ACHN (cell line): ENCODE measurements at places on chromosomes 6 and 20.

DNA sequence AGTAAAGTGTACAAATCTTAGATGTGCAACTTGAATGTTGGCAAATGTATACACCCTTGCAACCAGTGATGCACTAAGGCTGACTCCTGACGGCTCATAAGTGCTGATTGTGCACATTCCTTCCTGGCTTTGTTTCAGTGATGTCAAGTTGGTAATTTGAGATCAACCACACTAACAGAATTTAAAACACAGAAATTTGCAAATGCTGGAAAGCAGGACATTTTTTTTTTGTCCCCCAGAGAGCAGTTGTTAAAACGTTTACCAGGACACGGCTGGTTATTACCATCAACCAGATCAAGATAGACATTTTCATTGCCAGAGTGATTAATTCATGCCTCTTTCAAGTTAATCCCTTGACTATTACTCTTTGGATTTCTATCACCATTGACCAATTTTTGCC is 735.6 kb downstream of the RFPL4B start:
- no peak for DNase-seq

- DNase-seq = no peak
Observed at GRCh38 chr6:154938221-154938580, 56.9 kb upstream of the TIAM2 start.

GRCh38 chr6:80547827-80548226 is 441.4 kb downstream of the BCKDHB start:
- no peak for DNase-seq

GRCh38 chr20:40922865-40923264 is 105.8 kb upstream of the TOP1 start:
- DNase-seq = no peak

GRCh38 chr20:33097001-33097400 is 17.6 kb downstream of the BPIFB4 start:
- DNase-seq = no peak

GRCh38 chr20:3297079-3297378 is 58.0 kb upstream of the SLC4A11 start:
- DNase-seq = no peak

DNA sequence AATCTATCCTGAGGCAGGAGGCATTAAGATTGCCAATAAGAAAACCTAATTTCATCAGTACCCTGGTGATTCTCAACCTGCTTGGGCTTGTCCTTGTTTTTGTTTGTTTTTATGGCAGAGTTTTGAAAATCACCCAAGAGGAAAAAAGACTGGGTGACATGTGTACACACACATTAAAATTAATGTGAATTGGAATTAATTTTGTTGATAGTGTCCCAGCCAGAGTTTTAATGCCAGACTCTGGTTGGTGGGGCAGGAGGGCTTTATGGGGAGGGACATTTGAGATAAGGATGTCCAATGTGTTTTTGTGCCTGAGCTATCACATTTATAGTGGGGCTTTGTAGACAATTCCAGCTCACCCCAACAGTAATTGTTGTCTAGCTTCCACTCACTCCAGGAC is 184.6 kb downstream of the ID4 start:
- no peak for DNase-seq

GRCh38 chr6:21429291-21429690 is 164.3 kb upstream of the SOX4 start:
- no peak for DNase-seq

DNA sequence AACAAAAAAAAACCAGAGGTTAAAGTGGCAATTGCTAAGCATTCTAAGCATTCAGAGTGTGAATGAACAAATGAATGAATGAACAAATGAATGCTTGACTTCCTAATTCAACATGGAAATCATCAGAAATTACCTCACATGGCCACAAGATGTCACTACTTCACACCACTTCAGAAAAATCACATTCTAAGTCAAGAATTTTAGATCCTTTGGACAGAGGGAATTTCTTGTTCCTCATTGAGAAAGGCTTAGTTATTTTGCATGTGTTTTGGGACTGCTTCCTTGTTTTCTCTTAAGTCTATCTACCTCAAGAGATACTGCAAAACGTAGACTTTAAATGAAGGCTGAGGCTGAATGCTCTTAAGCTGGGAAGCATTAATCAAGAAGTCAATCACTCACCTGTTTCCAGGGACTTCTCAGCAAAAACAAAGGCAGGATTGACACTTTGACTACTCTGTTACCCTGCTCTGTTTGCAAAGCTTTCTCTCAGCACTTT is 120.2 kb downstream of the MBOAT1 start:
- peak; percentile 53 for DNase-seq

GRCh38 chr6:1479095-1479494 is 89.7 kb downstream of the FOXF2 start:
- DNase-seq = no peak

GRCh38 chr20:50196248-50196647 is 5.6 kb downstream of the CEBPB start:
- no peak for DNase-seq

GRCh38 chr20:32227744-32228688 is 20.3 kb downstream of the POFUT1 start:
- DNase-seq = no peak

DNA sequence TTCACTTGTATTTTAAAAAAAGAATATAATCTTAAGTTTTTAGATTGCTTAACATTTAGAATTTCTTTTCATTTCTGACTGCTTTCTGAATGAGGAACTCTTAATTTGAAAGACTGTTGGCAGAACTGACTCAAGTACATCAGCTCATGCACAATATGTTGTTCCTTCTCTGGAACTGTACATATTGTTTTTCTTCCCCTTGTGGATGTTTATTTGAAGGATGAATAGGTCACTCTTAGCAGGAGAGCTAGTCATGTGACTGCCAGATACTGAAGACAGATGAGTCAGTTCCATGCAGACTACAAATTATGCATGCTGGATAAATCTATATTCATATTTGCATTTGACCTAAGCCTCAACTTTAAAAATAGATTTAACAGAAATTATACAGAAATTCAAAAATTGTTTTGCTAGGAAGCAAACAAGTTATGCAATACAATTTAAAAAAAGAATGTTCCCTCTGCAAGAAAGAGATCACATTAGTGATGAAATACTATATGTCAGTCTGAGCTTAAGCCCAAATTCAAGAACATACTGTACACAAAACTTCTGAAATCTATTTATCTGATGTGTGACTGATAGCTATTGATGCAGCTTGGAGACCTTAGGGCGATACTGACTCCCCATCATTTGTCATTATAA is 1274.9 kb upstream of the GJE1 start:
- DNase-seq = peak; percentile 11

DNA sequence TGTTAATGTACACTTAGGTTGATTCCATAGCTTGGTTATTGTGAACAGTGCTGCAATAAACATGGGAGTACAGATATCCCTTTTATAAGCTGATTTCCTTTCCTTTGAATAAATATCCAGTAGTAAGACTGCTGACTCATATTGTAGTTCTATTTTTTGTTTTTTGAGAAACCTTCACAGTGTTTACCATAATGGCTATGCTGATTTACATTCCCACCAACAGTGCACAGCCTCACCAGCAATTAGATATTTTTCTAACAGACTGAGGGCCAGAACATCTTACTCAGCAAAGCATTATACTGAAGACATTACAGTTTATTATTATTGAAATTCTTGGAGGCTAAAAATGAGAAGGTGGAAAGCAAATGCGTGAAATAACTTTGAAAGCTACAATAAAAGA is 187.3 kb upstream of the HEY2 start:
- no peak for DNase-seq

- DNase-seq = no peak
Observed at GRCh38 chr20:52869698-52870501, 102.3 kb upstream of the TSHZ2 start.

DNA sequence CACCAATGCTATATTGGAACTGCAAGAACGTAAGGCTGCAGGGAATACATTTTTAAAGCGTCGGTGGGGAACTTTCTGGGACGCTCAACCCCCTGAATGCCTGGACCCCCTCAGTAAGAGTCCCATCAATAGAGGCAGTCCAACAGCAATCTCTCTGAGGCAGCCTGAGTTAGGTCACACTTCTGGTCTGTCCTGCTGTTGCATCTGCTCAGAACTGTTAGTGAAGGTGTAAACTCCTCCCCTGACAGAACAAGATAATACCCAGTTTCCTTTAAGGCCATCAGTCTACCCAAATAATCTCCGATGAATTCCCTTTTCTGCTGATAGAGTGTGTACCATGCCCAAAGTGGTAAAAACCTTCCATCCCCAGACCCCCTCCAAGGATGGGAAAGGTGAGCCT is 1.1 kb upstream of the RNGTT start:
- DNase-seq = no peak

DNA sequence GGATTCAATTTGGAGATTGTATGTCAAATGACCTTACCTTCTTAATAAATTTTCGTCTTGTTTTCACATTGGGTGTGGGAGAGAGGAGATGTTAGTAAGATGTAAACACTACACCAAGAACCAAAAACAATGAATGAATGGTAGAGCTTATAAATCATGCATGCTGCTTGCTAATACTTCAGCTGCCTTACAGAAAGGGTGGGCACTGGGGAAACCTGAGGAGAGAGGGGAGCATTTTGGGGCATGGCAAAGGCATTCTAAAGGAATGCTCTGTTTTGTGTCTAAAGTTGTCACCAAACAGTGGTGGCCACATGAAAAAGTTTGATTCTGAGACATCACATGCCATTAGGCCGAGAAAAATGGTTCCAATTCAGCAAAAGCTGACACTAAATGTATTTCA is 80.4 kb downstream of the BCAS1 start:
- no peak for DNase-seq

DNA sequence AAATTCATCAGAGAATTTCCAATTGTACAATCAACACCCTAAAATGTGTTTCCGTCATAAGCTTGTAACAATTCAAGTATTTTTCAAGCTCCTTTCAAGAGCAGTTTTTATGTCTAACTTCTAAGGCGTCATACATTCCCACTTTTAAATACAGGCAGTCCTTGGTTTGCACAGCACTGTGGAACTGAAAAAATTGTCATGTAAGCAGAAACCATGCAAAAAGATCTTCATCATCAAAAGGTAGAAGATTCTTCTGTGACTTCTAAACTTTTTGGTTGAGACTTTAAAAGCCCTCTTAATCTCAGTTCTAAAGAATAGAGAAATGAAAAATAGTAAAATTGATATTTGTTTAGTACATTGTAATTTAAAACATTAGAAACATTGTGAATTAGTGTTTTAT is 315.6 kb downstream of the TPBG start:
- DNase-seq = no peak

DNA sequence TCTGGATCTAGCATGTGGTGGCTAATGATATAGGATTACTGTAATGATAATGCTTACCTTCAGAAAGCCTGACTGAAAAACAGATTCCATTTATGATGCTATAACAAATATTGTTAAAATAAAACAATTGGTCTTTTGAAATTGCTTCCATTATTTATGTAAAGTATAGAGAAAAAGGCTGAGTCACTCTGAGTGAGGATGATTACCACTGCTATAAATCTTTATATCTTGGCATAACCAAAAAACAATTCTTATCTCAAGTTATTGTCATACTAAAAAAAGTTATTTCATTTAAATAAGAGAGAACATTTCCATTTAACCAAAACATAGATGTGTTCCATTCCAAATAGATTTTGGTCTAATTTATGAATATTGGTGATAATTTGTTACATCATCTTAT is 53.0 kb upstream of the DST start:
- no peak for DNase-seq

DNA sequence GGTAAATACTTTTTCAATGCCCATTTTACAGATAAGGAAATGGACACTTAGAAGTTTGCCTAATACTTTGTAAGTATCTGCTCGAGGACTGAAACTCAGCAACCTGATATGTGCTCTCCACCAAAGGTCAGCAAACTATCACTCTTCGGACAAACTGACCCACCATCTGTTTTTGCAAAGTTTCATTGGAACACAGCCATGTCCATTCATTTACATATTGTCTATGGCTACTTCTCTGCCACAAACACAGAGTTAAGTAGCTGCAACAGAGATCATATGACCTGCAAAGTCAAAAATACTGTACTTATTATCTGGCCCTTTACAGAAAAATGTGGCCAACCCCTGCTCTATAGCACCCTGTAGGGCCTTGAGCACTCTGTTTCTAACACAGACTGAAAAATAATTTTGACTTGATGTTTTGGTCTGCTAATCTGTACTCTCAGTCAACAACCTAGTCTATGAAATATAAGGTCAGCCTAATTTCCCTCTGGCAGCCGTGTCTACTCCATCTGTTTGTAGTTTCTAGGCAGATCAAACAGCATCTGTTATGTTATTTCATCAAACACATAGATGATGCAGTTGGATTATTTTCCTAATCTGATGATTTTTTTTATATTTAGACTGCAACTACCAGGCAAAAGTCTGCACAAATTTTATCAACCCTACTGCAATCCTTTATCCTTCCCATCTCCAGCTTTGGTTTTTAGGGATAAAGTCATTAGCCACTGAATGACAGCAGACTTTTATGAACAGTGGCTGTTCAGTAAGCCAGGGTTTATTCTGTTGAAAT is 41.4 kb upstream of the BEND6 start:
- no peak for DNase-seq

GRCh38 chr20:32636283-32636682 is 37.5 kb downstream of the C20orf203 start:
- no peak for DNase-seq

- DNase-seq = no peak
Observed at GRCh38 chr20:54173653-54174456, at the start of gene CYP24A1. Gene CYP24A1, minus strand, starts transcription at chr20:54173986. Its CDS starts 407 bp downstream, at chr20:54173579.

DNA sequence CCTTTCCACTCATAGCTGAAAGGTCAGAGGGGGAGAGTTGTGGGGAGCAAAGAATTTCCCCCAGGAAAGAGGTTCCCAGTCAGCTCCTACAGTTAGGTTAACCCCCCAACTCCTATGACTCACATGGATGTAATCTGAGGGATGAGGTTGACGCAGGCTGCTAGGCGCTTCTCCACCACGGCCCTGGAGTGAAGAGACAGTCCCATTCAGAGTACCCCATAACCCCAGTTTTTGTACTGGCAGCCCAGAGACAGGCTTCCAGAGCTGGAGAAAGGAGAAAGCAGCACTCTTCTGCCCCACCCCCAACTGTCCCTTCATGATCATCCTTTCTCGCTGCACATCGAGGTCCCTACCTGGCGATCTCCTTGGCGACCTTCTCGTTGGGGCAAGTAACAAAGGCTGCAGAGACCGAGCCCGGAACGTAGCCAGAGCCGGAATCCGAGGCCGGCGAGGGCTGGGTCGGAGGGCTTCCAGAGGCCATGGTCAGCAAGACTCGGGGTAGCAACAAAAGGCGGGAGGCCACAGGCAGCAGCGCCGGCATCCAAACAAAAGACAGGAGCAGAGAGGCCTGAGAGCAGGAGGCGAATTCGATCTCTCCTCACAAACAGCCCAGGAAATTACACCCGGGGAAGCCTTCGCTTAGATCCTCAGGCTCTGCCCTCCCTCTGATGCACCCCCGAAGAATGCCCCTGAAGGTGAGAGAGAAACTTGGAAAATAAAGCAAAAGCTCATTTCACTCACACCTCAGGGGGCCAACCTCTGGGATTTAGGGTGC is 592 bp downstream of the CUTA start:
- DNase-seq = peak; percentile 76

- no peak for DNase-seq
Observed at GRCh38 chr6:109105681-109106080, 10.4 kb downstream of the CEP57L1 start.

- no peak for DNase-seq
Observed at GRCh38 chr20:59662856-59663512, 58.6 kb downstream of the PHACTR3 start.
